Hepatic stellate cell (primary cell): ENCODE measurements at places on chromosomes 11 and 22.

GRCh38 chr11:72174302-72175070, 17.5 kb upstream of the FOLR1 start:
- DNase-seq: no peak

- peak; percentile 71 for DNase-seq
Measured at GRCh38 chr11:123429336-123429735, 733 bp upstream of the GRAMD1B start.

GRCh38 chr11:58058276-58059006, 27.7 kb downstream of the OR6Q1 start:
- DNase-seq: no peak

GRCh38 chr11:46050003-46050461, 71.2 kb downstream of the PHF21A start:
- DNase-seq: peak; percentile 21

GRCh38 chr11:120674542-120674941, 163.0 kb downstream of the GRIK4 start:
- DNase-seq: no peak

- DNase-seq: no peak
Measured at GRCh38 chr11:100939571-100939970, 190.0 kb downstream of the PGR start.

DNA sequence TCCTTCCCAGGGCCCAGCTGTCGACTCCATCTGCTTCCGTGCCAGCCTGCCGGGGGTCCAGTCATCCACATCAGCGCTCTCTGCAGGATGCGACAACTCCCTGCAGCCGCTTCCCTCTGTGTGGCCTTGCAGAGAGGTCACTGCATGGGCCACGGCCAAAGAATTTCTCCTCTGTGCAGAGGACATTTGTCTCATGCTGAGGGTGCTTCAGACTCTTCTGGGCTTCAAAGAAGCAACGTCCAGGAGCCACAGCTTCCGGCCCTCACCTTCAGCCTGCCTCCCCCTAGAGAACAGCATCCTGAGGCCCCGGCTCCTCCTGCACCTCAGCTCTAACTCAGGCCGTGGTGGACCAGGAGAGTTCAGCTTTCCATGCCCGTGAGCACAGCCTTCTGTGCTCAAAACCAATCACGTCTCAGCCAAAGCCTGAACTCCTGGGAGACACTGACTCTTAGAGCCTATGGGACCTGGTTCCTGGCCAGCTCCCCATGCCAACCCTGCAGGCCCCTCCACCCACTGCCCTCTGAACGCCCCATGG, 258.9 kb downstream of the BRD1 start:
- DNase-seq: no peak

DNA sequence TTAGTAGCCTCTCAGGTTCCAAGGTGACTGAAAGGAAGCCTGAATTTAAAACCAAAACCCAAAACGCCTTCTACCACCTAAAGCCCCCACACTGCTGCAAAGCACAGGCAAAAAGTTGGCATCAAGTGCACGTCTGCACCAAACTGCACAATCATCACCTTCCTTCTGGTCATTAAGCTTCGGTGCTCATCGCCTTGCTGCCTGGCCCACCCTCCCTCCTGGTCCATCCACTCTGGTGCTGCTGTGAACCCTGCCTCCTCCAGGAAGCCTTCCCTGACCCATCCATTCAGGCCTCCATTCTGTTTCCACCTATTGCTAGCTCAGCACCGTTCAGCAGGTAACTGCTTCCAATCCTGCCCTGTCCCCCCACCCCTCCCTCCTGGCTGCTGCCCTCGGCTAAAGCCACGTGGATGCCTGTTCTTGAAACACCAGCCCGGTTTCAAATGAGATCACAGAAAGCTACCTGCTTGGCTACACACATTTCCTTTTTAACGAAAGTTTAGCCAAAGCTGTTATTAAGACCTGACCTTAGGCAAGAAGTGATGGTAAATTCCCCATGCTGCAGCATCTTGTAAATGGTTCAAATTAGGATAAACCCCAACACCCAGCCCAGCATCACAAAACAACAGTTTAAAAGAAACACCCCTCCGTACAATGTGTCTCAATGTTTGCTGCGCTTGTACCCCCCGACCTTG, 53.8 kb upstream of the CD5 start:
- DNase-seq: no peak

- DNase-seq: no peak
Measured at GRCh38 chr11:13108416-13108815, 99.3 kb downstream of the RASSF10 start.

- DNase-seq: peak; percentile 14
Measured at GRCh38 chr11:11163236-11163635, 189.8 kb downstream of the CSNK2A3 start.

- DNase-seq: no peak
Measured at GRCh38 chr22:21754523-21754922, 18.9 kb upstream of the YPEL1 start.
